ENCODE measurements at places on chromosomes 7 and 10. TPM values are rescaled to one million over a fixed set of nuclear protein-coding genes. Genes with fewer than 3 reads are reported as not detected.

EN2 gene
- total RNA-seq: not detected

CCDC172 gene
- total RNA-seq: not detected

SYNPO2L gene
- not detected for total RNA-seq

- DNase-seq: no peak
Observed at GRCh38 chr7:7110706-7111105, 71.6 kb upstream of the C1GALT1 start.

UBE2D1 gene
- total RNA-seq: 22.2 TPM

Data from left colon (tissue), 2 donors.